Ovary (tissue), 10 donors: ENCODE measurements at places on chromosomes 12 and 14. TPM values are rescaled to one million over a fixed set of nuclear protein-coding genes. Genes with fewer than 3 reads are reported as not detected.

DNA sequence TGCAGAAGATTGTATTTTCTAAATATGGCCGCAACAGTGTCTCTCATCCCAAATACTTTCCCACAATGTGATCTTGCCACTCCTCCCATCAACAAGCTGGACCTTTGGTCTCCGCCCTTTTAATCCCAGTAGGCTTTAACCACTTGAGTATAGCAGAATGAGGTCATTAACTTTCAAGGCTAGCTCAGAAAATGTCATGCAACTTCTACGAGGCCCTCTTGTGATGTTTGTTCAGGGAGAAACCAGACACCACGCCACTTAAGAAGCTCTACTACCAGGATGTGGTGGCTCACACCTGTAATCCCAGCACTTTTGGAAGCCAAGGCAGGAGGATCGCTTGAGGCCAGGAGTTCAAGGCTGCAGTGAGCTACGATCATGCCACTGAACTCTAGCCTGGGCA is 20.1 kb upstream of the OR6J1 start:
- H3K27me3 ChIP-seq = no peaks in the 10 kb centered on the region
- H3K36me3 ChIP-seq = no peaks in the 10 kb centered on the region
- H3K27ac ChIP-seq = no peak overlapping the region

DNA sequence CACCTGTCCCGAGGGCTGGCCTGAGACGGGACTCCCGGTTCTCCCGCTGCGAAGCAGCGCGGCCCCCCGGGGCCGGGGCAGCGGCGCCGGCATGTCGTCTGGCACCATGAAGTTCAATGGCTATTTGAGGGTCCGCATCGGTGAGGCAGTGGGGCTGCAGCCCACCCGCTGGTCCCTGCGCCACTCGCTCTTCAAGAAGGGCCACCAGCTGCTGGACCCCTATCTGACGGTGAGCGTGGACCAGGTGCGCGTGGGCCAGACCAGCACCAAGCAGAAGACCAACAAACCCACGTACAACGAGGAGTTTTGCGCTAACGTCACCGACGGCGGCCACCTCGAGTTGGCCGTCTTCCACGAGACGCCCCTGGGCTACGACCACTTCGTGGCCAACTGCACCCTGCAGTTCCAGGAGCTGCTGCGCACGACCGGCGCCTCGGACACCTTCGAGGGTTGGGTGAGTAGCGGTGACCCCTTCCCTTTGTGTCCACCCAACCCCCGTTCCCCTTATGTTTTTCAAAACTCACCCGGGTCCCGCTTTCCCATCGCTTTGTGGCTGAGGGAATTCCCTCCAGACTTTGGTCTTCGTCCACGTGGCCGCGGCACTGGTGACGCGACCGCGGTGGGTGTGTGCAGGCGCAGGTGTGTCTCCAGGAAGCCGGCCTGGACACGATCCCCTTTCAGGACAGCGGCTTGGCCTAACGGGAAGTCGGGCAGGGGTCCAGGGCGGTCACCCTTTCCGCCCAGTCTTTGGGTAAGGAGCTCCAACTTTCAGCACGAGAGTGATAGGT is 826 bp downstream of the PRKCH start:
- H3K4me1 ChIP-seq = peaks cover 2% of the 10 kb centered on the region
- peak overlapping the region; percentile 34 for H3K4me3 ChIP-seq
- no peak overlapping the region for H3K27ac ChIP-seq
- no peaks in the 10 kb centered on the region for H3K27me3 ChIP-seq

The RNASE3 gene
- total RNA-seq = not detected

DNA sequence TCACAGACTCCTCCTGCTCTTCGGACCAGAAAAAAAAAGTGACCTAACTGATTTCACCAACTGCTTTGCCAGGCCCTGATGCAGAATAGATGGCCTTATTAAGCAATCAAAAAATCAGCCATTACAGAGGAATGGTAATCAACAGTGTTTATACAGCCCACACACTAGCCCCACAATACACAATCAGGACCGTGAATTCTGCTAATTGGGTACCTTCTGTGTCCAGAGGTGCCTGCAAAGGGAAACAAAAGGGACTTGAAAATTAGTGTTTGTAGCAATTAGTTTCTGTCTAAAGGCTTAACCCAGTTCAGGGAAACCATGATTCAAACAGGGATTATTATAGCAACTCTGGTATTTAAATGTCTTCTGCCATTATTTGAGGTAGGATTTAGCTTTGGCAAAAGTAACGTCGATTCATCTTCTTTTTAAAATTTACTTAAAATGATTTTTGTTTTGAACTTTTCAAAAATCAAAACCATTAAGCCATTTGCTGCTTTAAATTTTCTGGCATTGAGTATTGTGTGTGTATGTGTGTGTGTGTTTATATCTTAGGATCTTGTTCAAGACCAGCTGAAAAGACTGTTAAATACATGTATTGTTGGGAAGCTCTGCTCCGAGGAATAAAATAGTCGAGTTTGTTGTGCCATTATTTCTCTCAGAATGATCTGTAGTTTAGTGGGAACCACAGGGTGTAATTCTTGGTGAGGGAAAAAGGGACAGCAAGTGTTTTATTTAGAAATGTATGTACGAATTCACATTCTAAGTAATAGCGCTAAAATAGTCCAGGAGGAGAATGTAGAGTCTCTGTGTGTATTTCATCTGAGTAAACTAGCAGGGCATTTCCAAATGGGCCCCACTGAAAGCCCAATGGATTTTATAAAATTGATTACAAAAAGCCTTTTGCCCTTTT is 156.1 kb downstream of the PTCSC3 start:
- no peak overlapping the region for H3K27ac ChIP-seq
- no peak for DNase-seq

GRCh38 chr14:61050417-61050816 is 69.4 kb downstream of the SLC38A6 start:
- no peak overlapping the region for H3K27ac ChIP-seq
- H3K4me1 ChIP-seq = no peaks in the 10 kb centered on the region
- no peak overlapping the region for H3K4me3 ChIP-seq
- H3K36me3 ChIP-seq = no peaks in the 10 kb centered on the region
- no peak for DNase-seq
- H3K27me3 ChIP-seq = no peaks in the 10 kb centered on the region
